HuH-7.5 (cell line): ENCODE measurements at places on chromosomes 7 and 10.

DNA sequence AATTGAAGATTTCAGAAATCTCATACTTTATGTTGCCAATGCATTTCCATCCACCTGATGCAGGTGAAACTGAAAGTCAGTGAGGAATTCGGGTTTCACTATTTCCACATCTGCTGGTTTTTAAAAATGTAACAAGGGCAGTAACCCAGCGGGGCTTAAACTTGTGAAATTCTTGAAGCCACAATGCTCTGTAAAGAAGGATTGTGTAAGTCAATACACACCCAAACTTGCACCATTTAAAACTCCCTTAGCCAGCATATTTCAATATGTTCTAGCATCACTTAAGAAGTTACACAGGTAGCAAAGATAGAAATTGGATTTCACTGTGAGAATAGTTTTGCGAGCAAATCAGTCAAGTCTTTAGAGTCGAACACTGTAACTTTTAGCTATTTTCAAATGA, 386.1 kb downstream of the PLXDC2 start:
- DNase-seq = no peak

- no peak for DNase-seq
These were observed 240.9 kb downstream of the THSD7A start for GRCh38 chr7:11591055-11591633.

GRCh38 chr7:80613519-80613918, 24.9 kb upstream of the CD36 start:
- DNase-seq = no peak

GRCh38 chr7:11817111-11817740, 14.8 kb downstream of the THSD7A start:
- DNase-seq = no peak

- no peak for DNase-seq
These were observed 93.4 kb downstream of the SLC39A12 start for GRCh38 chr10:18044976-18045720.

DNA sequence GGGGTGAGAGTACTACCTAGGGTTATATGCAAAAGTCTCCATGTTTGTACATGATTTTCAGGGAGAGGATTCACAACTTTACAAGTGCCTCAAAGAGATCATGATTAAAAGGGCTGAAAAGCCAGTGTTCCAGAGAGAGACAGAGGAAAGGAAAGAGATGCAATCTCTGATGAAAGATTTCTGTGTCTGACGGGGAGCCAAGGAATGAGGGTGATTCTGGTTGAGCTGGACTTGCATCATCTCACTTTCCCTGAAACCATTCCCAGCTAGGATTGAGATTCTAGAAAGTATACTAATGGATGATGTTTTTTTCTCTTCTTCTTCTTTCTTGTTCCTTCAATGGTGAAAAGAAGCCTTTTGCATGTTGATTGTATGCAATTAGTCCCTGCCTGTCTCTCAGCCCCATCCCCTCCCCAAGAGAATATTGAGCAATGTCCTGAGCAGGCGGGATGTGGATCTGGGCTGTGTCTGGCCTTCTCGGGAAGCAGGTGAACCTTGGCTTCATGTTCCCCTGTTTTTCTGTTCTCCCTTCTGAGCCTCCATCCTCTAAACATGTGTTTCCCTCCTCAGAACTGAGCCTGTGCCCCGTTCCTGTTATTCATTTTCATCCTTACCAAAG, 186.1 kb downstream of the ZNF365 start:
- no peak for DNase-seq

DNA sequence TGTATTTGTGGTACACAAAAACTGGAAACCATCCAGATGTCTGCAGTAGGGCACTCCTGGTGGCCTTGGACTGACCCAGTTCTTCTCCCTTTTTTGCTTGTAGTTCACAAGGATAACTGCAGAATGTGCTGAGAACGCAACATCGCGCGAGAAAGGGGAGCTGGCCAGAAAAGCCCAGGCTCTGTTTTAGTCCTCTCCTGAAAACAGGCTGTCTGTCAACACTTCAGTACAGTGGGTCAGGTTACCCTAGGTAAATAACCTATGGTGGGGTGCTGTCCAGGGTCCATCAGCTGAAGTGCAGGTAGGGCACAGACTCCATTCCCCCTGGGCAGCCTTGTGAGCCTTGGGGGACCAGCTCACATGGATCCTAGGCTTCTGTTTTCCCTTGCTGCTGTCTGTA, 495.8 kb downstream of the MDFIC start:
- DNase-seq = no peak

DNA sequence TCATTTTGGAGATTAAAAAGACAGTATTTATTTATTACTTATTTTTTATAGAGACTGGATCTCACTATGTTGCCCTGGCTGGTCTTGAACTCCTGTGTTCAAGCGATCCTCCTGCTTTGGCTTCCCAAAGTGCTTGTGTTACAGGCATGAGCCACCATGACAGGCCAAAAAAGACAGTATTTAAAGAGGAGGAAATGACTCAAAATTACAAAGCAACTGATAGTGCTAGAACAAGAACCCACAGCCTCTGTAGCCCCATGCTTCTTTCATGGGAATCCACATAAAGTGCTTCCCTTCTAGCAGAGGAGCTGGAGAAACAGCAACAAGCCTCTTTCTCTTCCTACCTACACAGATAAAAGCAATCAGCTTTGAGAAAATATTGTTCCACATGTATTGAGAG, 230.7 kb upstream of the PODXL start:
- DNase-seq = no peak

DNA sequence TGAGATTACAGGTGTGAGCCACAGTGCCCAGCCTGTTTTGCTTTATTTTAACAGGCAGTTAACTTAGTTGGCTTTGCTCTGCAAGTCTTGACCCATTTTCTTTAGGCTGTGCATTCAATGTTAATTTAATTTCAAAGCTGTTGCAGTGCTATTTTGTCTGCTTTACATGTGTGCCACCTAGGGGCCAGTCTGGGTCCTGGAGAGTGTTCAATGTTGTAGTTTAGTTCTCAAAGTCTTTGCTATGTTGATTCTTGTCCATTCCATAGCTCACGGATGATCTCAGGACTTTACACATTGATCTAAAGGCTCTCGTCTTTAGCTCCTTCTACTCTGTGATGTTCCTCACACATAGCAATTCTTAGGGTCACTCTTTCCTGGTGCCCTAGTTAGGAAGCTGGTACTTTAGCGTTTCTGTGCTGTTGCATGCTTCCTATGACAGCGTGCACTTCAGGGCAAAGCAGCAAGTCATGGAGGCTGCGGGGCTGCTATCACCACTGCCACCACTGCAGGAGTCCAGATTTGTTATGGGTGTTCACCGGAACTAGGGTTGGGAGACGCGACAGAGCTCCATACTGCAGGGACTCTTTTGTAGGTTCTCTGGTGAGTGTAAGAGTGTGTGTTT, 16.4 kb upstream of the ABCA13 start:
- DNase-seq = no peak

- DNase-seq = no peak
These were observed 816.7 kb downstream of the MAGI2 start for GRCh38 chr7:78636727-78637126.

DNA sequence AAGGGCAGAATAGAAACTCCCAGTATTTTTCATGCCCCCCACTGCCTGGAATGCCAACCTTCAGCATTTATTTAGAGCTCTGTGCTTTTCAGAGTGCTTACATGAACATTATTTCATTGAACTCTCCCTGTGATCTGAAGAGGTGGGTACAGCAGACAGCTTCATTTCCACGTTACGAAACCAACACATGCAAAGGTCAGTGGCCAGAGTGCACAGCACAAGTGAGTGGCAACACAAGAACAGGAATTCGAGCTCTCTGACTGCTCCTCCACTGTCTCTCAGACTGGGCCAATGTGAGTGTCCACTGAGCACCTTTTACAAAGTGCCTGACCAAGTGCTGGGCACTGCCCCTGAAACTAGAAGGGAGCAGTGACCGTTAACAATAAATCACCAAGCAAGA, 162.9 kb downstream of the GLI3 start:
- no peak for DNase-seq

DNA sequence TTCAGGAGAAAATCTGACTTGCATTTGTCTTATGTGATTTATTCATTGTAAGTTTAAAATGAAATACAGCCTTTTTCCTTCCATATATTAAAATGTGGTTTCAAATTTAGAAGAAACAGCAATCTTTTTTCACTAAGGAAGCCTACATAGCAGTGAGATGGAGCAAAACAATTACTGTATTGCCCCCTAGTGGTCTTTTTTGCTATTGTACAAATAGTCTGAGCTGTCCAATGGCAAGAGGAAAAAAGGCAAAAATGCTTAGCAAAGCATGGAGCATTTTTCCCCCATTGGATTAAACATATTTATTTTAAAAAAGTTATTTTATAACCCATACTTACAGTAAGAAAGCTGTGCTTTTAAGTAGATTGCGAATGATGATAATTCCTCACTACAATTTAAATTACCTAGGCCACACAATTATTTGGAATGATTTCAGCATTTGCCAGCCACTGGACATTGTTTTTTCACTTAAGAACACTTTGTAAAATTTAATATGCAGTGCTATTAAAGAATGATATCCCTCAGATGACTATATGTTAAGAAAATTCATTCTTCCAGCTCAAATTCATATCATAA, 119.5 kb downstream of the CPED1 start:
- peak; percentile 4 for DNase-seq

- no peak for DNase-seq
These were observed 17.1 kb downstream of the ENTPD7 start for GRCh38 chr10:99676426-99676825.

GRCh38 chr10:114995468-114996247, 57.7 kb downstream of the TRUB1 start:
- no peak for DNase-seq

DNA sequence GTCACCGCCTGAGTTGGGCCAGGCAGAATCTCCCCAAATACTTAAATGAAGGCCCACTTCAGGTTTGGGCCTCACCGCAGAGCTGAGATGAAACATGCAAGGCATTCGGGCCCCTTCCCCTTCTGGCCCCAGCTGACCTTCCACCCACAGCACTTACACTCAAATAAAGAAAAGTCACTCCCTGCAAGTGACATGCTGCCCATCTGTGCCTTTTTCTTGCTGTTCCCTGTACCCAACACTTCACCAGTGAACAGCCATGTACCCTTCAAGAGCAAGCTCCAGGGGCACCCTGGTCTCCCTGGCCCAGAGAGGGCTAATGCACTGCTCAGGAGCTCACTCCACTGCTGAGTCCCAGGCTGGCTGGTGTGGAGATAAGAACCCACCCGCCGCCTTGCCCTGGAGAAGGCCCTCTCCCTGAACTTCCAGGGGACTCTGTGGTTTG, 40.7 kb downstream of the ZCCHC24 start:
- DNase-seq = no peak

DNA sequence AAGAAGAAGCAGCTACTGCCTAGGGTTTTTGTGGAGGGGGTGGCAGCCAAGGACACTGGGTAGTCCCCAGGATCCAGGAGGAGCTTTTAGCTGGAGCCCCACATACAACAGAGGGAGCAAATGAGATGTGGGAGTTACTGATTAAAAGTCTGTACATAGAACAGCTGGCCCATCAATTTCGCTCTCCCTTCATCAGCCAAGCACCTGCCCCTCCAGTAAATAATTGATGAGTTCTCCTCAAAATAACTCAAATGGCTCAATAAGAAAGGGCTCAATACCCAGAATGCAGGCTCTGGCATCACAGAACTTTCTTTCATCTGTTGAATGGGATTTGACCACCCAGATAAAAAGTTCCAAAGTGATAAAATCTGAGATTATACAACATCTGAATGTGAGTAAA, 15.1 kb upstream of the WNT8B start:
- DNase-seq = no peak

- DNase-seq = no peak
These were observed 173.9 kb upstream of the MBL2 start for GRCh38 chr10:52946486-52946885.

DNA sequence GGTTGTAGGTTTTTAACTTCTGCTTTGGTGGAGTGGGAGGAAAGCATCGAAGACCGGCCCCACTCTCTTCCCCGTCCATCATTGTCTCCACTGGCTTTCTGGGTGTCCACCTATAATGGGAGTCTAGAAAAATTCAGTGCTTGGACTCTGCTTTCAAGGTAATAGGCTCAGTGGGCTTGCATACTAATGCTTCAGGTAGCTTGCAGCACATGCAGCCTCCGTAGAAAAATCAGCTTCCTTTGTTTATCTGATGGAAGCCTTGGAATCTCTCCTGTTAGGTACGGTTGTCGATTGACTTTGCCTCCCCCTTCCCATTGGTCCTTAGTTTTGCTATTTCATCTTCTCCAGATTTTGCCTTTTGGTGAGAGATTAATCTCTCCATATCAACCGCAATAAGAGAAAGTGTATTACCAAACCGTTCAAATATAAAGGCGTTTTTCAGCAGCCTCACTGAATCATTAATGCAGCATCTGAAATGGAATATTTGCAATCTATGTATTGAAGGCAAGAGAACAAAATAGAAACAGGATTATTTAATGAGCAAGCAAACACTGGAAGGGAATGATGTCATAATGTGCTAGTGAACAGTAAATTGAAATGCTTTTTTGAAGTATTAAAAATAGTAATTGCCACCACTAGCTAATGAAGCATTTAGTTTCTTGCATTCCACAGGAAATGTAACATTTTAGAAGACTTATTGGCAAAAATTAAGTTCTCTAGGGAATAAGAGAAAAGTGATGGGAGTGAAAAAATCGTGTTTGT, 944 bp downstream of the AVL9 start:
- DNase-seq = peak; percentile 32

DNA sequence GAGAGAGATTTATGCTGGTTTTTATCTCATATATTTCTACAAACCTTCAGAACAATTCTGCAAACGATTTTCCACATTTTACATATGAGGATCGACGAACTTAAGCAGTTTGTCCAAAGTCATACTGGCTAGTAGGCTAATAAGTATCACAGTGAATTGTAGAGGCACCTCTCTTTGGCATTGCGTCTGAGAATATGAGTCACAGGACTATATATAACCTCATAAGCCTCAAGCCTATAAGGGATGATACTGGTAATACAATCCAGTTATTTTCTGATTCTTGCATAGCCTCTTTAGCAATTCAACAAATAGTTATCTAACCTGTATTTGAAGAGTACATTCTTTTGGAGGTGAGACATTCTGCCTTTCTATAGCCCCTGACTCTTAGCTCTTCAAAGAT, 129.8 kb downstream of the GPR158 start:
- DNase-seq = no peak

DNA sequence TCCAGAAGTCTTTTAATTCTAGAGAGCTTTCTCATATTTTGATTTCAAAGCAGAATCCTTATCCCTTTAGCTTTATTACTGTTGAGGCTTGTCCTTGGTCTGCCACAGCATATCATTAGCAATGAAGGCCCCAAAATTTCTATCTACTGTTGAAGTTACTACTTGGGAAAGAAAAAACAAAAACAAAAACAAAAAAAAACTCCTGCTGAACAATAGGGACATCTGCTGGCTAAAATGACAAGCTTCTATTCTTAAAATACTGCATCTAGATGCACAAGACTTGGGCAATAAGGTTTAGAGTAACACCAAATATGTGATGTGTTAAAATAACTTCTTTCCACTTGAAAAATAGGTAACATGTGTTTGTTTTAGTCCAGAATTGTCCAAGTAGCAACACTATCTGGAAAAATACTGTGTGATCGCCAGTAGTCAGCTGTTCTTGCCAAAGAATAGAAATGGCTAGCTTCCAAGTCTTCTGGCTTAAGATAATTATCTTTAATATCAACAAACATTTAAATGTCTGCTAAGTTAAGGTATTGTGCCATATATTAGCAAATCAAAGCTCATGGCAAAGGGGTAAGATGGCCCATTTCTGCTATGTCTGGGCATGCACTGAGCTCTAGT, 3.8 kb upstream of the DMTF1 start:
- DNase-seq = no peak

GRCh38 chr7:121541457-121541856, 145.3 kb upstream of the FAM3C start:
- no peak for DNase-seq

- no peak for DNase-seq
These were observed 71.4 kb upstream of the ANTXRL start for GRCh38 chr10:46215426-46215825.

GRCh38 chr10:131802996-131803395, 97.8 kb upstream of the PPP2R2D start:
- no peak for DNase-seq
